ENCODE measurements at places on chromosomes 2 and 18. TPM values are rescaled to one million over a fixed set of nuclear protein-coding genes. Genes with fewer than 3 reads are reported as not detected.

Gene MC5R
- total RNA-seq = not detected

Gene FAM210A
- total RNA-seq = 14.7 TPM

Gene GALR1
- total RNA-seq = not detected

Gene LYPD1
- total RNA-seq = 0.49 TPM

Gene SERPINB10
- not detected for total RNA-seq

Gene HEATR5B
- total RNA-seq = 28.2 TPM

Gene NYAP2
- 1.7 TPM for total RNA-seq

Gene RBMS1
- 119 TPM for total RNA-seq

Gene ACVR1C
- total RNA-seq = 0.33 TPM

Gene CD28
- 7.4 TPM for total RNA-seq

Gene LCT
- total RNA-seq = not detected

Gene NBAS
- total RNA-seq = 37.0 TPM

Gene ADRA2B
- 0.81 TPM for total RNA-seq

Gene MBD2
- 74.3 TPM for total RNA-seq

Gene CHRND
- not detected for total RNA-seq

Gene HOXD11
- 0.29 TPM for total RNA-seq

Gene ANO7
- 1.2 TPM for total RNA-seq

Gene ZNF396
- total RNA-seq = 1.9 TPM

Gene ESPNL
- not detected for total RNA-seq

Gene DYNAP
- total RNA-seq = not detected

Gene FBXO36
- total RNA-seq = 2.2 TPM

Gene CRACDL
- total RNA-seq = 6.0 TPM

Gene SEMA4F
- 7.7 TPM for total RNA-seq

Gene FAM237A
- total RNA-seq = not detected

Gene PLEK
- 14.6 TPM for total RNA-seq

Gene TTN
- total RNA-seq = 41.7 TPM

Gene GYPC
- total RNA-seq = 79.5 TPM

Gene KCNG2
- total RNA-seq = 1.1 TPM

Gene NPAS2
- total RNA-seq = 35.9 TPM

Gene SESTD1
- 157 TPM for total RNA-seq

Gene ERFE
- total RNA-seq = 2.5 TPM

Gene SLC9A2
- total RNA-seq = not detected

Gene PLCL1
- total RNA-seq = 11.6 TPM

Gene IGFBP2
- 663 TPM for total RNA-seq

Gene ZNF397
- 40.4 TPM for total RNA-seq

Gene AOX1
- 65.5 TPM for total RNA-seq

Measured in aorta (tissue), 5 donors.